ENCODE measurements at places on chromosomes 13 and 19.
A peak's percentile ranks its signal among the peaks of the same experiment; 100 is the strongest.

DNA sequence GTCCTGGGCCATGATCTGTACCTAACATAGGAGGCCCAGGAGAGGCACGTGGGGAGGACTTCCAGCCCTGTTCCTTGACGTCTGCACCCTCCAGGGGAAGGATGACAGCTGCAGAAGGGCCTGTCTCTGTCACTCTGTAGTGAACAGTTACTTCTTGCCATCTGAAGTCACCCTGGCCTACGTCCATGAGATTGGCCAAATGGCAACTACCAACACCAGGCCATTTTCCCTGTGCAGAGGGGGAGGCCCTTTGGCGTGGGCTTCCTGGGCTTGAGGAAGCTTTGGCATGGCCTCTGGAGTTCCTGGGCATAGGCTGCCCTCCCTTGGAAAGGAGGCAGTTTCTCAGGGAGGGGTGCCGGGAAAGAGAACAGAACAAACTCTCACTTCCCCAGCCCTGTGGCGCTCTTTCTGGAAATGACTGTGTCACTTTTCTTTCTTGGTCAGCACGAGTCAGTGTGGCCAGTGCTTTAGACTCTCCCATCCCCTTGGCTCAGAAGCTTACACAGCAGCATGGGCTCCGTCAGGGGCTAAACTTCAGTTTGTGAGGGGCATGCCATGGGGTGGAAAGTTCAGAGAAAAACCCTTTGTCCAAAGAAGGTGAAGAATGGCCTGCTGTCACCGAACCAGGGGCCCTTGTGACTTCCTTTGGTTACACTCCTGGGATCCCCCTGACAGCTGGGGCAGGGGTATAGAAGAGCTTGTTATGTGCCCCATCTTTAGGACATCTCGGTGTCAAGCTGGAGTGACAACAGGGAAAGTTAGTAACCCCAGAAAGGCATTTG lies 5.3 kb downstream of the CARM1 start:
- H3K27me3 ChIP-seq, result no peaks in the 10 kb centered on the region
- peaks cover 27% of the 10 kb centered on the region for H3K4me1 ChIP-seq
- H3K36me3 ChIP-seq, result peaks cover 3% of the 10 kb centered on the region
- no peak overlapping the region for H3K4me3 ChIP-seq
- no peak for DNase-seq

DNA sequence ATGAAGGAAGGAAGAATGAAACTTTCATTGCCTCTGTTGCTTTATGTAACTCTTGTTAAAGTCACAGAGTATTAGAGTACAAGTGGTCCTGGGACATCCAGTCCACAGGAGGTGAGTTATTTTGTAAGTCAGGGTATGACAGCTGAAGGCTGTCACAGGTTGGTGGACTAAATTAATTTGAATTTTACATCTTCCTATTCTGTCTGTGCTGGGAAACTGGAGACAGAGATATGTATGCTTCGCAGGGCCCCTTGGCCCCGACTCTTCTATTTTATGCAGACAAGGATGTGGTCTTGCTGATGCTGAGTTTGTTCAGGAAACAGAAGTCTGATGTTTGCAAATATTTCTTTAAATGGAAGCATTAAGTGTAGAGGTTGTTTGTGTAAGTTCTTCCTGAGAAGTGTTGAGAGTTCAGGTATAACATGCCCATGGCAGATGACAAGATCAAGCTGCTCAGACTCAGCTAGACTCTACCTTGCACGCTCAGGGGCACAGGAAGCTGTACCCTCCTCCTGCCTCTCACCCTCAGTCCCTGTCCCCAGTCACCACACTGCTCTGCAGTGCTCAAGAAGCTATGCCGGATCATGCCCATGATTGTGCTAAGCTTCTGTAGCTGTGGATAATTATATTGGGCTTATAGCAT lies 23.4 kb downstream of the RASL11A start:
- H3K36me3 ChIP-seq, result no peaks in the 10 kb centered on the region
- no peak overlapping the region for H3K27ac ChIP-seq
- DNase-seq, result no peak
- peaks cover 36% of the 10 kb centered on the region for H3K27me3 ChIP-seq

- H3K36me3 ChIP-seq, result no peaks in the 10 kb centered on the region
- H3K27me3 ChIP-seq, result no peaks in the 10 kb centered on the region
- DNase-seq, result no peak
- no peaks in the 10 kb centered on the region for H3K4me1 ChIP-seq
Observed at GRCh38 chr13:64819081-64819480, 2411.1 kb downstream of the PCDH9 start.

- no peaks in the 10 kb centered on the region for H3K27me3 ChIP-seq
- H3K4me1 ChIP-seq, result peaks cover 3% of the 10 kb centered on the region
- DNase-seq, result no peak
- H3K27ac ChIP-seq, result no peak overlapping the region
- H3K4me3 ChIP-seq, result no peak overlapping the region
Observed at GRCh38 chr19:52673014-52673413, 34.9 kb upstream of the ZNF83 start.

- peaks cover 5% of the 10 kb centered on the region for H3K4me1 ChIP-seq
- H3K36me3 ChIP-seq, result no peaks in the 10 kb centered on the region
- H3K27ac ChIP-seq, result no peak overlapping the region
- H3K27me3 ChIP-seq, result no peaks in the 10 kb centered on the region
- DNase-seq, result no peak
- no peak overlapping the region for H3K4me3 ChIP-seq
Observed at GRCh38 chr13:41307884-41308640, 3.0 kb upstream of the NAA16 start.

- no peak overlapping the region for H3K4me3 ChIP-seq
- peaks cover 55% of the 10 kb centered on the region for H3K27me3 ChIP-seq
- DNase-seq, result no peak
- no peak overlapping the region for H3K27ac ChIP-seq
- no peaks in the 10 kb centered on the region for H3K36me3 ChIP-seq
- H3K4me1 ChIP-seq, result no peaks in the 10 kb centered on the region
Observed at GRCh38 chr19:8333767-8334457, 9.2 kb downstream of the KANK3 start.

DNA sequence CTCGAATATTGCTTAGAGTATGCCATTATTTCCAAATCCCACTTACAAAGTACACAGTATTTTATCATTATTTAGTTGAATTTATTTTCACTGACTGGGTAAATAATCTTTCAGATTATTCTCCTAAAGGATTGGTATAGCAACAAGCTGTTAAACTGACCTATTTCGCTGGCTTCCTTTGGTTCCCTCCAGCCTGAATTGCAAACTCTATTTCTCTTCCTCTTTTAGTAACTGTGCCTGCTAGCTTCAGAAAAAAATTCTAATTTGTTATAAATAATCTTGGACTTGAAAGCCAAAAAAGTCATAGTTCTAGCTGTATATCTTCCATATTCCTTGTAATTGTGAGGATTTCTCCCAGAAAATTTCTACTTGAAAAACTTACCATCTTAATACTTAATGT lies 15.0 kb upstream of the CCNA1 start:
- DNase-seq, result no peak
- no peak overlapping the region for H3K4me3 ChIP-seq
- H3K27me3 ChIP-seq, result peaks cover 48% of the 10 kb centered on the region
- peaks cover 22% of the 10 kb centered on the region for H3K4me1 ChIP-seq
- peaks cover 16% of the 10 kb centered on the region for H3K36me3 ChIP-seq
- no peak overlapping the region for H3K27ac ChIP-seq

- peaks cover 10% of the 10 kb centered on the region for H3K27me3 ChIP-seq
- H3K4me1 ChIP-seq, result no peaks in the 10 kb centered on the region
- no peak overlapping the region for H3K4me3 ChIP-seq
- H3K36me3 ChIP-seq, result no peaks in the 10 kb centered on the region
- no peak overlapping the region for H3K27ac ChIP-seq
Observed at GRCh38 chr13:114140906-114141250, 8.5 kb upstream of the RASA3 start.

GRCh38 chr13:50069261-50069660 lies 54.0 kb downstream of the KCNRG start:
- no peak overlapping the region for H3K27ac ChIP-seq
- H3K4me3 ChIP-seq, result no peak overlapping the region
- peaks cover 10% of the 10 kb centered on the region for H3K36me3 ChIP-seq
- no peaks in the 10 kb centered on the region for H3K27me3 ChIP-seq

DNA sequence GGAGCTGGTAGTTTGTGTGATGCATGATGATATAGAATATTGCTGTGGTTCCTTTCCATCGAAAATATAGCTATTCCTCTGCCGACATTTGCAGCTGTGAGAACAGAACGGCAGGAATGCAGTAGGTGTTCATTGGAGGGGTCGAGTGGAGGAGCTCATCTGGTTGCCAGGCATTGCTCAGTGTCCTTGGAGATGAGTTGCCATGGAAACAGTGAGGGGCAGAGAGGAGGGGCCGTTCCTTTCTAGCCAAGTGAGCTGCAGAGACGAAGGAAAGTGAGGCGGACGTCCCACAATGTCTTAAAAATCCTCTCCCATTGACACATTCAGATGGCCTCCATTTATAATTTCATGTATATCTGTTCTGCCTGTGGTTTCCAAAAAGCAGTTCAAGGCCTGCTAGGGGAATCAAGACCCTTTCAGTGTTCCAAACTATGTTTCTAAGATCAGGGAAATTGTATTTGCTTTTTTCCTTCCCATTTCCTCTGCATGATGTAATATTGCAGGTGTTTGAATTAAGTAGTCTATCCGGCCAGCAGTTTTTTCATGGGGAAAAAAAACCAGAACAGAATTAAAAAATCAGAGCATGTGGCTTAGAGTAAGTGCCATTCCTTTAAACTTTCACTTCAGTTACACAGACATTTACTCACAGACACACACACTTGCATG lies 41.2 kb upstream of the ZNF835 start:
- peaks cover 2% of the 10 kb centered on the region for H3K36me3 ChIP-seq
- H3K4me3 ChIP-seq, result no peak overlapping the region
- H3K4me1 ChIP-seq, result no peaks in the 10 kb centered on the region
- DNase-seq, result no peak
- no peak overlapping the region for H3K27ac ChIP-seq
- H3K27me3 ChIP-seq, result no peaks in the 10 kb centered on the region

DNA sequence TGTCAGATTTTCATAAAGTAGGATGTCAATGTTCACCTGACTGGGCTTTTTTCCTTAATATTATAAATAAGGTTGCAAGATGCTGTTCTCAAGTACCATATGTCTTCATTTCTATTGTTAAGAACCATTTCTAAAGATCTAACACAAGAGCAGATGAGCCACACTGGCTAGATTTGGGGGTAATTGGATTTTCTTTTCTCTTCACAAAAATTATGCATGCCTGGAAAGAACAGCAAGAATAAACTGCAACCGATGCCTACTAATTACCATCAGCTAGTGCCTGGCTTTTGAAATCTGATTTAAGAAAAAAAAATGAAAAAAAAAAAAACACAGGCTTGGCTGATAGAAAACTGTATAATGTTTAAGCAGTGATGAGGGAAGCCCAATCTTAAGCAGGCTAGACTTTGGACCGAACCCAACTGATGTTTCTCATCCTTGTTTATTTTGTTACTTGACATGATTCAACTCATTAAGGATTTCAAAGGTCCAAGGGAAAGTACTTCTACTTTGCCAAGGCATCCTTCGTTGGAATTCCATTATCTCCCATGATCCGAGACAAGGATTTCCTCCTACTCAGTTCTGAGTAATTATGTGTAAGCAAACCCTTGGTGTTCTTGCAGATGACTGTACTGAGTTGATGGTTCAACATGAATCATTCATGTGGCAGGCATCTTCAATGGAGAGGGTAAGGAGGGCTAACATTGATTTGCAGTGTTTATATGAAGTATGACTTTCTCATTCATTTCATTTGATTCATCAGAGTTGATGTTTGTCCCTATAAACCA lies 300.5 kb downstream of the SPRY2 start:
- no peaks in the 10 kb centered on the region for H3K36me3 ChIP-seq
- H3K27me3 ChIP-seq, result no peaks in the 10 kb centered on the region
- no peak for DNase-seq
- no peak overlapping the region for H3K4me3 ChIP-seq
- H3K27ac ChIP-seq, result no peak overlapping the region

GRCh38 chr19:14661372-14661924 lies 13.2 kb downstream of the ADGRE3 start:
- H3K4me3 ChIP-seq, result no peak overlapping the region
- peaks cover 4% of the 10 kb centered on the region for H3K36me3 ChIP-seq
- no peak overlapping the region for H3K27ac ChIP-seq
- no peaks in the 10 kb centered on the region for H3K27me3 ChIP-seq
- H3K4me1 ChIP-seq, result no peaks in the 10 kb centered on the region

GRCh38 chr19:4555657-4556561 lies 3.6 kb downstream of the SEMA6B start:
- H3K36me3 ChIP-seq, result peaks cover 21% of the 10 kb centered on the region
- H3K4me3 ChIP-seq, result no peak overlapping the region
- H3K4me1 ChIP-seq, result no peaks in the 10 kb centered on the region
- H3K27ac ChIP-seq, result peak overlapping the region; percentile 25

GRCh38 chr13:23754997-23755396 lies 134.2 kb downstream of the MIPEP start:
- H3K4me1 ChIP-seq, result peaks cover 21% of the 10 kb centered on the region
- peaks cover 2% of the 10 kb centered on the region for H3K27me3 ChIP-seq
- DNase-seq, result no peak
